ENCODE measurements at places on chromosomes 3 and 15.

GRCh38 chr3:35789042-35789831 is 149.9 kb downstream of the ARPP21 start:
- DNase-seq: peak; percentile 16

GRCh38 chr3:138072796-138073195 is 42.6 kb downstream of the DZIP1L start:
- no peak for DNase-seq

DNA sequence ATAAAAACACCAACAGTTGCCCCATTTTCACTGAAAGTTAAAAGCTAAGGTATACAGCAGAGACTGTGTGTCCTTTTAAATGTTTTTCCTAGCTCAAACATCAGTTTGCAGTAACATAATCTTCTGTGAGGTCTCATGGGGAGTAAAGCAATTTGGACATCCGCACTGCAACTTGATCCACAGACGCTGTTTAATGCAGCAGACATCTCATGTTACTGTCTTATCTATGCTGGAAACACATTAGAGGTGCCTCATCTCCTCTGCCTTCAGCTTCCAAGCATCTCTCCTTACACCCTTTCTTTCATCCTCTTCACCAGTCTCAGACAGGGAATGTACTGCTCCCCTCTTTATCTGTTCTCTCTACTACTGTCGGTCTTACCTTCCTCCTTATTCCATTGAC is 53.7 kb upstream of the ATP11B start:
- no peak for DNase-seq

DNA sequence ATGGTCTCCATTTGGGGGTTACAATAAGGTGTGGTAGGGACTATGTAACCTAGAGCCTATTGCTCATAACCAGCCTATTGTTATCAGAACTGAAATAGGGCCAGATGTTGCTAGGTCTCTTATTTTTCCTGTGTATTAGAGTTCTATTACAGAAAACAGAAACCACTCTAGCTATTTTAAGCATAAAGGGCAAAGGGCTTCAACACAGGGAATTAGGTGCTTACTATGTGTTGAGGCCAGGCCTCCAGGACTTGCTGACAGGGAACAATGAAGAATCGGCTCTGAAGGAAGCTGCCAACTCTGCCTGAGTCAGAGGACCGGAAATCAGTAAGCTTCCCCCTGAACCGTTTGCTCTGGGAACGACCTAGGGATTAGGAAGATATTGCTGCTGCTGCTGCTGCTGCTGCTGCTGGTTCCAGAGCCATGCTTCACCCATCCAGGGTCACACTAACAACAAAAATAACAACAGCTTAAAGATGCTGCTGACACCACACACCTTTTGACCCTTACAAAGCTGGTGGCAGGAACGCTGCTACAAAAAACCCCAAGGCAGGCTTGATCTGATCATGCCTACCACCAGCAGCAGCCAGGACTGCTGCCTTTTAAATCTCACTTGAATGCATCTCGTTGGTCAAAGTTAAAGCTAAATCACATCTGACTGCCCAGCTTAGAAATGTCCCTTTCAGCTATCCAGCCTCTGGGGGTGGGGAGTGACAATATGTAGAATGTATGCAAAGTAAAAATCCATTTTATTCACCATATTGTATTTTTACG is 276.9 kb upstream of the IL12A start:
- no peak for DNase-seq

DNA sequence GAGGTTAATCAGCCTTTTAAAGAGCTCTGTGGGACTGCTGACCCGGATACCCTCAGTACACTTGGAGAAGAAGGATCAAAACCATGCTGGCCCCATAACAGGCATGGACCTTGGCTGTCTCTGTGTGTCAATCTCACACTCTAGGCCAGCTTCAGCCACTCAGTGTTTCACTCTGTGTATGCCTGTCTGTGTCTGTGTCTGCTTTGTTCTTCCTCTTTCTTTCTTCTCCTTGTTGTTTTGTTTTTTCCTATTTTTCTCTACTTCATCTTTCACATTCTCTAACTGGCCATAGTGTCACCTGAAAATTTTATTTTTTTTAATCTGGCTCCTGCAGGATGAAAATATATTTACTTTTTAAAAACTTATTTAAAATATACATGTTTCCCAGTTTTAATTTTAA is 51.1 kb downstream of the SERP1 start:
- DNase-seq: no peak

- DNase-seq: no peak
Measured at GRCh38 chr3:75224412-75224811, 439.7 kb upstream of the FRG2C start.

GRCh38 chr3:11643201-11643603 is 513 bp downstream of the VGLL4 start:
- no peak for DNase-seq

DNA sequence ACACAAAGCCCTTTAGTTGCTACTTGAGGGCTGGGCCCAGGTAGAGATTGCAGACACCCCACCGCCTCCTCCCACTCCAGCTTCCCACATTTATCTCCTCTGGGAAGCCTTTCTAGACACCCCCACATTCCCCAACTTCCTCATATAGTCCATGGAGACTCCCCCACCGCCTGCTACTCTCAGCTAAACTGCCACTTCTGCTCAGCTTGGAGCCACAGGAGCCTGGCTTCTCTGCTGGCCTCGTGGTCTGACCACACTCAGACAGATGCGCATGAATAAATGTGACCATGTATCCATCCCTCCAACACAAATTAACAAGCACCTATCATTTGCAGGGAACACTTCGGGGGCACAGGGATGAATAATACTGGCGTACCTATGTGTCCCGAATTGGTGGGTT is 10.5 kb upstream of the ACSBG1 start:
- DNase-seq: no peak

DNA sequence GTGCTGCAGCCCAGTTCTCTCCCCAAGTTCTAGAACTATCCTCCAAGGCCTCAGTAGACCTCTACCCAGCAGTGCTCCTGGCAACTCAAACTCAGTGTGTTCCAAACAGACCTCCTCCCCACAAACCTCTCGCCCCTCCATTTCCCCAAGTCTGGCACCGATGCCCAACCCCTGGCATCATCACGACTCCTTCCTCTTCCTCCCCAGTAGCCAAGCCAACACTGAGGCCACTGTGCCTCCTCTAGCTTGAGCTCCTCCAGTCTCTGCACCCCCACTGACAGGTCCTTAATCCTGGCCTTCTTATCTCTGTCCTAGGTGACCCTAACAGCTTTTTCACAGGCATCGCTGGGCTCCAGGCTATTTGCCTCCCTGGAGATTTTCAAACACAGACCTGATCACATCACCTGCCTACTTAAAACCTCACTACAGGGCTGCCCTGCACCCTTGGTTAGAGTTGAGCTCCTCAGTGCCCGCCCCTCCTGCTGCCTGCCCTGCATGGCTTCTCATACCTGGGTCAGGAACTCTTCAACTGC is 6.8 kb downstream of the ARPIN start:
- no peak for DNase-seq

DNA sequence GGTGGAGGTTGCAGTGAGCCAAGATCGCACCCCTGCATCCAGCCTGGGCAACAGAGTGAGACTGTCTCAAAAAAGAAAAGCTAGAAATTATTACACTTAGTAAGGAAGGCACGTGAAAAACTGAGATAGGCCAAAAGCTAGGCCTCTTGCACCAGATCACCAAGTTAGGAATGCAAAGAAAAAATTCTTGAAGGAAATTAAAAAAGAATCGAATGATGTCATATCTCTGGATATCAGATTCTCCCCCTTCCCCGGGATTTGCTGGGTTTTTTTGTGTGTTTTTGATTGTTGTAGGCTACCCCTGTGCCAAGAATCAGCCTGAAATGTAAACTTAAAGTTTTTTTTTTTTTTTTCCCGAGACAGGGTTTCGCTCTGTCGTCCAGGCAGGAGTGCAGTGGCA is 17.4 kb downstream of the PTPN23 start:
- DNase-seq: no peak

GRCh38 chr3:29936766-29937165 is 655.9 kb downstream of the RBMS3 start:
- no peak for DNase-seq

- DNase-seq: no peak
Measured at GRCh38 chr15:42046597-42046996, 25.8 kb upstream of the PLA2G4E start.

- no peak for DNase-seq
Measured at GRCh38 chr15:79641841-79642240, 209.7 kb downstream of the MINAR1 start.

- DNase-seq: no peak
Measured at GRCh38 chr3:4741404-4742307, 237.6 kb upstream of the BHLHE40 start.

GRCh38 chr3:32026593-32026992 is 45.0 kb downstream of the ZNF860 start:
- DNase-seq: no peak

DNA sequence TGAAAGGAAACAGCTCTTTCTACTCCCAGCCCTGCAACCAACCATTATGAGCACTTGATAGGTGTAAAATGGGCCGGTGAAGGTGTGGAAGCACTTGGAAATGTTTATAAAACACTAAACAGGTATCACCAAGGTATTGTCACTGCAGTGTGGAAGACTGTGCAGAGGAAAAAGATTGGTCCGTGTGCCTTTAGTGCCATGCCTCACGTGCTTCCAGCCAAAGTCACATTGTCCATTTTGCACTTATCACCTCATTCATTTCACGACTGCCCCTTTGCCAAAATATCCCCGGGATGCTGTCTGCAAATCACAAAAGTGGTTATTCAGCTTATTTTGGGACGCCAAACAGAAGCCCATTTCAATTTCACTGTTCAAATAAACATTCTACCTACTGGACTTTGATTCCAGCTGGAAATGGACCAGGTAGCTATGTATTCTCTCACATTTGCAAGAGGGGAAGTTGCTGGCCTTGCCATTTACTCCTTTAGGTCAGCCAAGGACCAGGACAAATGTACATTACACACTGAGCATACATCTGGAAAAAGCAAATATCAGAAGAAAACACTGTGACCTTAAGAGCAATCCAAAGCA is 58.4 kb downstream of the ARRDC4 start:
- DNase-seq: no peak

- no peak for DNase-seq
Measured at GRCh38 chr3:123282461-123282860, 80.7 kb downstream of the SEC22A start.

GRCh38 chr15:50051811-50052419 is 67.1 kb downstream of the ATP8B4 start:
- DNase-seq: peak; percentile 10

- DNase-seq: peak; percentile 32
Measured at GRCh38 chr3:39668420-39668819, 141.0 kb upstream of the MYRIP start.

- no peak for DNase-seq
Measured at GRCh38 chr3:53776494-53777101, 69.6 kb downstream of the CHDH start.

GRCh38 chr15:38636597-38636996 is 72.0 kb upstream of the RASGRP1 start:
- no peak for DNase-seq

DNA sequence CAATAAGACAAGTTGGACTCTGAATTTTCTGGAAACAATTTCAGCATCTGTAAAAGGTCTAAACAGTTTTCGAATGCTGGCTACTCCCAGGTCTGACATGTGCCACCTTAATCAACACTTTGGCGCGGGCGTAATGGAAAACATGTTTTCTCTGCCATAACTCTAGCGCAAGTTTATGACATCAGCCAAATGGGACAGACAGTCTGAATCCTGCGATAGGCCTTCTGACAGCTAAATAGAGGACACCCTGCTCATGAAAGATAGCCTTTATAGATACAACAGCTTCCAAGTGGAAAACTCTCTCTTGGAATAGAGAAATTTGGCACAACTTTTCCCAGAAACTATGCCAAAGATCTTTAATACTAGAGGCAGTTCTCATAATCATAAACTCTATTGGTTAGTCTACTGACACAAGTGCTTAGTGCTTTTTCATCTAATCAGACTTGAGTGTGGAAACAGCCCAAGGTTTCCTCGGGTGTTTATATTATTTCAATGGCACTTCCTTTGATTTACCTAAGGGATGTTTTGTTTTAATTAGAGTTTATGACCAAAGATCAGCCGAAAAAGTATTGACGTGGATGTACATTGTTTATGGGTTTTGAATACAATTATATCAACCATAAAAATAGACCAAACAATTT is 120.1 kb upstream of the DPH6 start:
- DNase-seq: no peak

DNA sequence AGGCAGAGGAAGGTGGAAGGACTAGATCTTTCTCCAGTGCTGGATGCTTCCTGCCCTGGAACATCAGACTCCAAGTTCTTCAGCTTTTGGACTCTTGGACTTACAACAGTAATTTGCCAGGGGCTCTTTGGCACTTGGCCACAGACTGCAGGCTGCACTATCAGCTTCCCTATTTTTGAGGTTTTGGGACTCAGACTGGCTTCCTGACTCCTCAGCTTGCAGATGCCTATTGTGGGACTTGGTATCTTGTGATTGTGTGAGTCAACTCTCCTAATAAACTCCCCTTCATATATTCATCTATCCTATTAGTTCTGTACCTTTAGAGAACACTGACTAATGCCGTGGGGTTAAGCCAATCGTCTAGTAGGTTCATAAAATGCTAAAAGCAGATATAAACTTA is 8.8 kb upstream of the B3GNT5 start:
- DNase-seq: no peak

DNA sequence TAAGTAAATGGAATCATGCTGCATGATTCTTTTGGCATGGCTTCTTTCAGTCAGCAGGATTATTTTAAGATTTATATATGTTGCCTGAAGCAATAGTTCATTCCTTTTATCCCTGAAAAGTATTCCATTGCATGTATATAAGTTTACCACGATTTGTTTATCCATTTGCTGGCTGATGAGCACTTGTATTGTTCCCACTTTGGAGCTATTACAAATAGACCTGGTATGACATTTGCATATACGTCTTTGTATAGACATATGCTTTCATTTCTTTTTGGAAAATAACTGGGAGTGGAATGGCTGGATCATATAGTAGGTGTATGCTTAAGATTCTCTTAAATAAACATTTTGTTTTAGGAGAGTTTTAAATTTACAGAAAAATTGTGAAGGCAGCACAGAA is 79.3 kb upstream of the CBLB start:
- DNase-seq: no peak

DNA sequence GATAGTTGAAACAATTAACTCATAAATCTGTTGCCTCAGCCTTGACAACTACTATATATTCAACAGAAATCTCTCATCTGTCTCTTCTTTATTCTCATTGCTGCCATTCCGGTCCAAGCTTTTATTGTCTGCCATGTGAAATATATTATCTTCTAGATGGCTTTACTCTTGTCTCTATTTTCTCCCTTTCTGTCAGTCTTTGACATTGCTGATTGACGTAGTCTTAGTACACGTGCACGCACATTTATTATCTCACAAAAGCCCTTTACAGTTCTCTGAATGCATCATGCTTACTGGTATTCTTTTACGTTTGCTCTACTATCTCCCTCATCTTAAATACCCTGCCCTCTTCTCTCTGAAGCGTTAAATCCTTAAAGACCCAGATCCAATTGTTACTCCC is 5.6 kb downstream of the PDIA3 start:
- no peak for DNase-seq

DNA sequence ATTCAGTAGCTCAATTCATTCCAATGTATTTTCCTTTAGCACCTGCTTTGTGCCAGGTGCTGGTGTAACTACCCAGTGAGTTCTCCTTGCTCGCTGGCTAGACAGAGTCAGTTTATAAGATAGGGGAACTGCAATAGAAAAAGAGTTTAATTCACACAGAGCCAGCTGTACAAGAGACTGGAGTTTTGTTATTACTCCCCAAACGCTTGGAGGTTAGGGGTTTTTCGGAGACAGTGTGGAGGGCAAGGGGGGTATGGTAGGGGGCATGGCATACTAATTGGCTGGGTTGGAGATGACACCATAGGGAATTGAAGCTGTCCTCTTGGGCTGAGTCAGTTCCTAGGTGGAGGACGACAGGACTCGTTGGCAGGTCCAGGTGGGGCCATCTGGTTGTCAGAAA is 5.4 kb upstream of the CFAP91 start:
- no peak for DNase-seq

GRCh38 chr3:114171677-114172076 is 7.2 kb downstream of the DRD3 start:
- DNase-seq: no peak

Measured in cerebellum (tissue), 4 donors.